ENCODE measurements at places on chromosomes 2 and 18.
A peak's percentile ranks its signal among the peaks of the same experiment; 100 is the strongest.

- no peak for DNase-seq
Measured at GRCh38 chr2:215136669-215137328, 1.6 kb downstream of the ABCA12 start.

GRCh38 chr2:147440734-147441133, 404.1 kb upstream of the ACVR2A start:
- DNase-seq, result no peak

DNA sequence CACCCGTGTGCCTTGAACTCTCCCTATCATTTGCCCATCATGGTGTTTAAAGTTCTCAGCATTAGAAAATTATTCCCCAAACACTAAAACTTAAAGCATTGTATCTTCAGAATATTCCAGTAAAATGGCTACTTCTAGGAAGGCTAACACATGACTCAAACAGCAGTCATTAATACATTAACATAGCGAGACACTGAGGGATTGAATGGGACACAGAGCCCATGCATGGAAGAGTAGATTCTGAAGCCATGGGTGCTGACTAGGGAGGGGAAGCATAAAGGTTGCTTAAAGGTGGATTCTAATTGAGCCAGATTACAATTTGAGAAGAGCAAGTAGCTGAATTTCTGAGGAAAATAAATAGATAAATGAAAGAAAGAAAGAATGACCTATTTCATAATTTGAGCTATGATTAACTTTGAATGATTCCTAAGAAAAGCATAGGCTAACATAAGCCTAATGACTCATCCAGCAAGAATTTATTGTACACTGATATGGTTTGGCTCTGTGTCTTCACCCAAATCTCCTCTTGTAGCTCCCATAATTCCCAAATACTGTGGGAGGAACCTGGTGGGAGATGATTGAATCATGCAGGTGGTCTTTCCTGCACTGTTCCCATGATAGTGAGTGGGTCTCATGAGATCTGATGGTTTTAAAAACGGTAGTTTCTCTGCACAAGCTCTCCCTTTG, 79.8 kb upstream of the PIK3C3 start:
- no peak for DNase-seq

GRCh38 chr18:79765491-79766245, 32.1 kb upstream of the KCNG2 start:
- no peak for DNase-seq

DNA sequence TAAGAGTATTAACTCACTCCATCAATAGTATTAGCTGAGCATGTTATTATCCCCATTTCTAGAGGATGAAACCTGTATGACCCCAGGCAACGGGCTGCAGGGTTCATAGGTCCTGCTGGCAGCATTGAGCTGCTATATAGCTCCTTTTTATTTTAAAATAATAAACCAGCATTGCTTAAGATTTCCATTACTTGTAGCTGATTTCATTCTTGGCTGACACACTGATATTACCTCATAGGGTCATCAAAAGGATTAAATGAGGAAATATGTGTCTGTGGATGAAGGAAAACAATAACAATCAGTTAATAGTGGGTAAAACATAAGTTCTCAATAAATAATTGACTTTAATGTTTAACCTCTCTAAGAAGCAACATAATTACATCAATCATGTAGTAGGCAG, 48.3 kb upstream of the NRP2 start:
- no peak for DNase-seq

GRCh38 chr2:218079943-218080913, 11.2 kb downstream of the RUFY4 start:
- DNase-seq, result no peak

GRCh38 chr2:10347562-10347948, 44.9 kb downstream of the HPCAL1 start:
- no peak for DNase-seq

DNA sequence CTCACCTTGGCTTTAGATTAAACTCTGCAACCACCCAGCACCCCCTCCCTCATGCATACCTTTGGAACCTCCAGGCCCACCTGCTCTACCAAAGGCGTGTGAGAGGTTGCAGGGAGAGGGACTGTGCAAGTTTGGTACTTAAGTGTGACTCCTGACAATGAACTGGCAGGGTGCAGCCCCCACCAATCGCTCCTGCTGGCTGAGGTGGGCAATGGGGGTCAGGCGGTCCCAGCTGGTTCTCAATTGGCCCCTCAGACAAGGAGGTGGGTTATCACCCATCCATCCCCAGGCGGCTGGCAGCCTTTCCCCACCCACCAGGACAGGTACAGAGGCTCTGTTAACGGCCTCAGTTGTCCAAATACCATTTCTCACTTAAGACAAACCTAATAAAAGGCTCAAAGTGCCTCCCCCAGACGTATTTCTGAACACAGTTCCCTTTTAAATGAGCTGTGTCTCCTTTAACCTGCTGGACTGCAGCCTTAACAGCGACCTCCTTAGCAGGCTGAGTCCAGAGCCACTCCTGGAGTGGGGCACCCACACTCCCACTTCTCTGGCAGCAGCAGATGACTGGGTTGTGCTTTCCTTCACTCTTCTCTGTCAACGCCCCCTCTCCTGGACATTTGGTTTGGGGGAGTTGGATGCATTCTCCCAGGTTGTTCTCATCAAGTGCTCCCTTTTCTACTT, 169.2 kb upstream of the SMAD2 start:
- DNase-seq, result no peak

DNA sequence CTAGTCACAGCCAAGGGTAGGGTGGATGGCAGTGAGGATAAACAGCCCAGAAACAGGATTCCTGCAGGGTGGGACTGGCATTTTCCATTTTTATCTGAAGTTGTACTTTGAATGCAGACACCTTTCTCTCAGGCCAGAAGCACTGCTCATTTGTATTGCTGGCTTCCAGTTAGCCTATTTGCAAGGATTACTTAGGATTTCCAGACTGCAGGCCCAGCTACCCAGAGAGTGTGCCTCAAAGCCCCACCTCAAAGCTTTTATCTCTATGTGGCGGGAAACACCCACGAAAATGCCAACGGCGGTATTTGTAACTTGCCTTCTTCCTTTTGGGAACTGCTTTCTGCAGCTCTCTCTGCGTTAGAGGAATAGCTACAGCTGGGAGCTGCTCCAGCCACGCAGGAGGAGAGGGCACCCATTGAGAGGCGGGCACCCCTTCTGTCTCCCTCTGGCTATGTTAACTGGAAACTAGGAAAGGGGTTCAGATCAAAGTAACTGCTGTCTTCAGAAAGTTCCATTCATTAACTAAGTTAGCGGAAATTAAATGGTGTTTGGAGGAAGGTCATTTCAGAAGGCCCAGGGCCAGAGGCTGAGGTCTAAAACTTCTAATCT, 144.9 kb downstream of the TGIF1 start:
- peak; percentile 38 for DNase-seq

DNA sequence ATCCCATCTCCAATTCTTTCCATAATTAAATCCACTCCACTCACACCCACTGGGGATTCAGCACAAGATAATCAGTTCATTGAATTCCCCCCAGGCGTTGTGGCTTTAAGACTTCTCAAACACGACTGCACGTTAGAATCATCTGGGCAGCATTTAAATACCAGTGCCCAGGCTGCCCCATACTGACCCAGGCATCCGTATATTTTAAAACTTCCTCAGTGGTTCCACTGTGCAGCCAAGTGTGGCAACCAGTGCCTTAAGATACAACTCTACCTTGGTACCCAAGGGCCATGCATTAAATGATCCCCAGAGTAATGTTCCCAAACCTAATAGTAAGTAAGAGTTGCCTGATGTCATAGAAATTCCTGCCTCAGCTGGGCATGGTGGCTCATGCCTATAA, 54.3 kb upstream of the BZW1 start:
- DNase-seq, result no peak

DNA sequence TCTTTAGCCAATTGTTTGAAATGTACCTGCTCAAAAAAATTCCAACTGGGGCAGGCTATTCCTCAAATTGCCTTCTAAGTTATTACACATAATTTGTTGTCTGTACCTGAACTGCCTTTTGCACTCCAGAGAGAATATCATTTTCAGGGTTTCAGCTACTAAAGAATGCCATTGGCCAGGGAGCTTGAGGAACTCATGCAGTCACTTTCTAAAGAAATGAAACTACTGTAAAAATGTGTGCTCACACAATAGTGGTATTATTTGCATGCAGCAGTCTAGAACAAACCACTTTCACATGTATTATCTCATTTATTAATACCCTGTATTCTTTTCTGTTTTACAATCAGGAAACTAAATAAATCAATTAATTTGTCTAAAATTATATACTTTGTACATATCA, 152.2 kb downstream of the PID1 start:
- no peak for DNase-seq

DNA sequence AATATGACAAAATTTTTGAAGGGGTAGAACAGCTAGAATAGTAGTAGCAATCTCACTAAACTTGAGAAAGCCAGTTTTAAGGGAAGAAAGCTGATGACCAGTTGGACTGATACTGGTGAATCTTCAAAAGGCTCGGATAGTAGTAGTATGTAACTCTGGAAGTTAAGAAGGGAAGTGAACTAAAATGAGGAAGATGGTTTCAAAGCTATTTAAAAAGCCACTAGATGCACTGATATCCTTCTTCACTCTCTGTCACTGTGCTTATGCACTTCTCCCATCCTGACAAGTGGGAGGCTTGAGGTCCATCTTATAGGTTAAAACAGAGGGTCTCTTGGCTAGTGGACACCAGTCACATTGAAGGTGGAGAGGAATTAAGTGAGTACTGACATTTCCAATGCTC, 141.1 kb downstream of the NCOA1 start:
- DNase-seq, result no peak

DNA sequence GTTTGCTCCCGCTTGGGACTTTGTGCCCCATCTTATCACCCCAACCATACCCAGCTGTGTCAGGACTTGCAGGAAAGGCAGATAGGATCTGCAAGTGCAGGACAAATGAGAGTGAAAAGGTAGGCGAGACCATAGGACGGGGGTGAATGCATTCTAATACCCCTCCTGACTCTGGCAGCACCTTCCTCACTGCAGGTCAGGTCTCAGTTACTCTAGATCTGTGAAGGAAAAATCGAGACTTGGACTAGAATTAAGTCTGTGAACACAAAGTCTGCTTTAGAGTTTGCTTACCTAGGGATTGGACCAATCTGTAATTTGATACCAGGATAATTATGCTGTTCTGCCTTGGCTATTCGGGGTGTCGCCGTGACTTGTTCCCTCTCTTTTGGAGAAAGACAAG, 19.7 kb downstream of the NT5DC4 start:
- no peak for DNase-seq

- DNase-seq, result no peak
Measured at GRCh38 chr18:13530033-13530878, 196.1 kb downstream of the FAM210A start.

DNA sequence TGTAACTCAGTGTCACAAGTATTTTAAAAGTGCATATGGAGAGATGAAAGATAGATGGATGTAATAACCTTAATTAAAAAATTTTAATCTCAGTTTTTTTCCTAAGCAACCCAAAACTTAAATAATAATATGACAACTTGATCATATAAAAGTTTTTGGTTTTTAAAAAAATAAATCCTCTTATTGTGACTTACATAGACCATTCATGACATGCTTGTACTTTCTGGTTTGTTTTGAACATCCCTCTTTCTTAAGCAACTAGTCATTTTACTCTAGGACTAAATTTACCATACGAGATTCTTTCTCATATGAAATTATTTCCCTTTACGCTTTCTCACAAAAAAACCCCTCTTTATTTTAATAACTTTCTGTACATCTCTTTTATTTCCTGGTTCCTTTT, 6.5 kb upstream of the PLA2R1 start:
- no peak for DNase-seq

DNA sequence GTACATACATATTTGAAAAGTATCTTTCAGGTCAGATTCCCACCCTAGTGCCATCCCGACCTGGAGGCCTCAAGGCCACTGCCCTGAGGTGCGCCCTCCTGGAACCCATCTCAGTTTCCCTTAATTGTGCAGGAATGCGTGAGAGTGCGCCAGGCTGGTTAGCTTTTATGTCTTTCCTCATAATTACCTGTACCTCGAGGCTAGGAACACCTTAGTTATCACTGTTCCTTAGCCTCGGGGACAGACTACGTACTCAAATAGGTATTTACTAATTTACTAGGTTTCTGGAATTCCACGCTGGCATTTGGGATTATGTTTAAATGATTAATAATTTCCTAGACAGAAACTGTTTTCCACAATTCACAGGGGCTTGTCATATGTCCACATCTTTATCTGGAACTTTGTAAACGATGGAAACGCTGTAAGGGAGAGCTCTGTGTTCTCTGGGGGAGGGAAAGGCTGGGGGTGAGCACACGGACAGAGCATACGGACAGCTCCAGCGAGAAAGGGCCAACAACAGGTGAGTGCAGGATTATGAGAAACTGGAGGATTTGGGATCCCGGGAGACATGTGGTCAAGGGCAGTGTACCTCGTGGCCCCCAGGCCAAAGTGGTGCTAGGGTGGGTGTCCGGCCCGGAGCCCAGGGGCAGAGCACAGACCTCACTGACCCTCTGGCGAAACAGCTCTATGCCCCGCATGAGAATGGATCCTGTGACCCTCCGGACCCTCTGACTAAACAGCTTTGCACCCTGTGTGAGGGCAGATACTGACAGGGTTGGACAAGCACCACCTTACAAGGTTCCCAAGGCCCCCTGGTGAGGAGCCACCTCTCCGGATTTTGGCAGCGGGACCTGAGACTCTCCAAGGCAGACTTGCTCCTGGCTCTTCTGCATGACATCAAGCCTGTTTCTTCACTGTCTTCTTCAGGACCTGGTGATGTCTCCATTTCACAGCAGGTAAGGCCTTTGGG, 102.0 kb upstream of the PXDN start:
- DNase-seq, result no peak

GRCh38 chr2:85410584-85411404, 628 bp upstream of the CAPG start:
- no peak for DNase-seq

- DNase-seq, result no peak
Measured at GRCh38 chr2:97919858-97920257, 75.9 kb downstream of the TMEM131 start.

DNA sequence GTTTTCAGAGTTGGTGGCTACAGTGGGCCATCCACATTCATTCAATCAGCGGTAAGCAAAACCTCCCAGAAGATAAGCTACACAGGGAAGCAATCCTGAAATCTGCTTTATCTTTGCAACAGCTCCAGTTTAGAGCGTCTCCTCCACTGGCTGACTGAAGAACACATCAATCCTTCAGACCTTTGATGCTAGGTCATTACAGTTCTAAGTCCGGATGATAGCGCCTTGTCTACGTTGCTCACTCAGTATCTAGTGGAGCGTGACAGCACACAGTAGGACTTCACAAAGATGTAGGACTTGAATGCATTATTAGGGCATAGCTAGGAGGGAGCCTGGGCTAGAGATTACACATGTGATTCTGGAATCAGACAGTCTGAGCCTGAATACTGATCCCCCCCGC, 5.0 kb downstream of the COLEC12 start:
- no peak for DNase-seq

GRCh38 chr2:201313362-201313761, 43.8 kb downstream of the FLACC1 start:
- DNase-seq, result no peak
